Testis (tissue), 5 donors: ENCODE measurements at places on chromosomes 7 and 10. TPM values are rescaled to one million over a fixed set of nuclear protein-coding genes. Genes with fewer than 3 reads are reported as not detected.

- no peaks in the 10 kb centered on the region for H3K27me3 ChIP-seq
- H3K4me1 ChIP-seq = no peaks in the 10 kb centered on the region
- H3K36me3 ChIP-seq = no peaks in the 10 kb centered on the region
- no peak overlapping the region for H3K27ac ChIP-seq
Measured at GRCh38 chr10:92914478-92915325, 66.4 kb downstream of the EXOC6 start.

DNA sequence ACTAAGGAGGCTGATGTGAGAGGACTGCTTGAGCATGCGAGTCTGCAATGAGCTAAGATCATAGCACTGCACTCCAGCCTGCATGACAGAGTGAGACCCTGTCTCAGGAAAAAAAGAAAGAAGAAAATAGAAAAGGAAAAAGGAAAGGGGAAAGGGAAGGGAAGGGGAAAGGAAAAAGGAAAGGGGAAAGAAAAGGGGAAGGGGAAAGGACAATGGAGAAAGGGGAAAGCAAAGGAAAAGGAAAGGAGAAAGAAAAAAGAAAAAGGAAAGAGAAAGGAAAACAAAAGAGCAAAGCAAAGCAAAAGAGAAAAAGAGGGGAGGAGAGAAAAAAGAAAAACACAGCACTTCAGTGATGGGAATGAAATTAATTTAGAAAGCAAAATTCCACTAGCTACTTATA is 179.3 kb downstream of the SRPK2 start:
- DNase-seq = no peak
- H3K4me3 ChIP-seq = no peak overlapping the region
- H3K4me1 ChIP-seq = peaks cover 13% of the 10 kb centered on the region
- H3K27ac ChIP-seq = no peak overlapping the region
- no peaks in the 10 kb centered on the region for H3K27me3 ChIP-seq
- no peaks in the 10 kb centered on the region for H3K36me3 ChIP-seq

MYL10 gene
- total RNA-seq = not detected

DNA sequence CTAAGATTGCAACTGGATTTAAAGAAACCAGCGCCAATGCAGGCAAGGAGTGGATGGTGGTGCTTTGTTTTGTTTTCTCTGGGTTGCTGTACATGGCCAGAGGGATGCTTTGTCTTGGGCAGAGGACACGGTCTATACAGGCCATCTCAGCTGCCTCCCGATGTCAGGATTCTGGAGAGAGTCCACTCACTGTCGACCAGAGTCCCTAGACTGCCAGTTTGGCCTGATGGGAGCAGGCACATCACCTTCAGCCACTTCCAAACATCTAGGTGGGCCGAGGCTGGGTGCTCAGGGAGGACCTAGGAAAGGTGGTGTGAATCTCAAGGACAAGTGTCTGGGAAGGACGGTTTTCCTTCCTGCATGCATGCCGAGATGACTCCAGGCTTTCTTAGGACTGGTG is 152.1 kb downstream of the BUB3 start:
- H3K27ac ChIP-seq = no peak overlapping the region
- no peak overlapping the region for H3K4me3 ChIP-seq
- H3K36me3 ChIP-seq = no peaks in the 10 kb centered on the region

- H3K36me3 ChIP-seq = no peaks in the 10 kb centered on the region
- H3K4me1 ChIP-seq = no peaks in the 10 kb centered on the region
- no peak overlapping the region for H3K27ac ChIP-seq
- H3K4me3 ChIP-seq = no peak overlapping the region
Measured at GRCh38 chr10:72847681-72848080, 45.9 kb upstream of the OIT3 start.

GNAT3 gene
- not detected for total RNA-seq

CLDN15 gene
- 13.6 TPM for total RNA-seq

DNA sequence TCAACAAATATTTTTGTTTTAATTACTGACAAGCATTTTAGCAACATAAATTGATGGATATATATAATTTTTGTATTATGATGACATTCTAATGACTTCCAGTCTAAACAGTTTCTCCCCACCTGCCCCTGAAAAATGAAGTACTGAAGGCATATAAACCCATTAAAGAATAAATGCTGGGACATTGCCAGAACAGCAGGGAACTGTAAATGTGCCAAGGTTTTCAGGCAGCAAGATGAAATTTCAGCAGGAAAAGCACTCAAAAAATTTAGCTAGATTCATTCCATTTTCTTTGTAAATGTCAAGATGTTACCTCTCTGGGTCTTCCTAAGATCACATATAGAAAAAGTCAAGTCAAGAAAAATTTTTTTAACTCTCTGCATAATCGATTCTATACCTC is 11.0 kb upstream of the TLL2 start:
- no peak overlapping the region for H3K27ac ChIP-seq
- H3K4me1 ChIP-seq = no peaks in the 10 kb centered on the region
- no peaks in the 10 kb centered on the region for H3K27me3 ChIP-seq
